IMR-90 (cell line): ENCODE measurements at places on chromosomes 13 and 19.

- no peak overlapping the region for H3K4me3 ChIP-seq
- peaks cover 25% of the 10 kb centered on the region for H3K36me3 ChIP-seq
- H3K27me3 ChIP-seq = peaks cover 4% of the 10 kb centered on the region
- H3K4me1 ChIP-seq = peaks cover 11% of the 10 kb centered on the region
- DNase-seq = no peak
These were observed 1.5 kb downstream of the ZNF543 start for GRCh38 chr19:57321751-57322150.

- DNase-seq = no peak
- H3K36me3 ChIP-seq = no peaks in the 10 kb centered on the region
- H3K4me1 ChIP-seq = no peaks in the 10 kb centered on the region; the same call in 1 of the 2 replicates
- peaks cover 22% of the 10 kb centered on the region for H3K27me3 ChIP-seq
- H3K27ac ChIP-seq = no peak overlapping the region
These were observed 223.7 kb downstream of the KCNRG start for GRCh38 chr13:50238922-50239321.

DNA sequence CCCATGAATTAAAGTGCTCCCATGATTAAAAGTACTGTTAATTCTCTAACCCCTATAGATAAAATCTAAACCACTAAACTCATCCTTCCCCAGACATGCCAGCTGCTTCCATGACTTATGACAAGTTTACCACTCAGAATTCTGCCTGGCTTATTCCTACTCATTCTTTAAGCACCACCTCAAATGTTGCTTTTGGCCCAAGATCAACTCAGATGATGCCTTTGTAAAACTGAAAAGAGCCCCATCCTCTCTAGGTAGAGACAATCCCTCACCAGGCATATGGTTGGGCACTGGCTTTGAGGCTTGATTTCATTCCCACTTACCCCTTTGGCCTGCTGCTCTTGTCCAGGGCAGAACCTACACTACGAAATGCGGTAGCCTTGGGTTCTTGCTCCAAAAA, 250.0 kb downstream of the DNAJC15 start:
- H3K27ac ChIP-seq = no peak overlapping the region
- H3K36me3 ChIP-seq = no peaks in the 10 kb centered on the region
- peaks cover 26% of the 10 kb centered on the region for H3K4me1 ChIP-seq
- no peak overlapping the region for H3K4me3 ChIP-seq

GRCh38 chr19:41554907-41555306, 21.1 kb upstream of the CEACAM21 start:
- H3K27ac ChIP-seq = no peak overlapping the region
- DNase-seq = no peak
- H3K4me1 ChIP-seq = no peaks in the 10 kb centered on the region
- H3K27me3 ChIP-seq = peaks cover 12% of the 10 kb centered on the region

DNA sequence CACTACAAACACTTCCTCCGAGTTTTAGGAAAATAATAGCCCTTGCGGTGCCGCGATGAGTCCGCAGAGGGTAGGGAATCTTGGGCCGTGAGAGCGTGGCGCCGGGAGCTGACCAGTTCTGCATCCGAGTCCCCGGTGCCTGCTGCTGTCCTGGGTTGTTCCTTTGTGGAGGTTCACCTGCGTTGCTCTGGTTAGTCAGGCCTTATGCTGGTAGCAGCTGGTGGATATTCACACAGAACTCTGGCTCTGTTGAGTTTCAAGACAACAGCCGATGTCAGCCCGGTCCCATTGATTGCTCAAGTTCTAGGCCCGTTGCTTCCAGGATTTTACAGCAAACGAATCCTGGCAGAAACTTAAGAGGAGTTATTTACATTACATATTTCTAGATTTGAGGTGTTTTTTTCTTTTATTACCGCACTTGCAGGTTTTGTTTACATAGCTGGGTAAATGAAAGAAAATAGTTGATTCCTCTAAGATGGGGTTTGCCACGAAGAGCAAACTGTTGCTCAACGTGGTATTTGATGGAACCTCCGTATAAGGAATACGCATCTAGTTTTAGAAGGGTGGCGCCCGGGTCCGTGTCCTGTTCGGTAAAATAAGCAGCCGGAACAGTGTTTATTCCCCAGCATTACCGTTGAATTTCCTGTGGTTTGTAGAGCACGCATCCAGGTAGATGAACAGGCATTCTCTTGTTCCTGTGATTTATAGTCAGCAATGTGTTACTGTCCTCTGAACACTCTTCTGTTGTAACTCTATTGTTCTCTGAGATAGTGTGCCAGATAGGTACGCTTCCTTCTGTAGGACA, 1.3 kb downstream of the CLDN10 start:
- H3K36me3 ChIP-seq = no peaks in the 10 kb centered on the region
- H3K27ac ChIP-seq = no peak overlapping the region
- no peaks in the 10 kb centered on the region for H3K4me1 ChIP-seq
- H3K27me3 ChIP-seq = peaks cover 74% of the 10 kb centered on the region
- H3K4me3 ChIP-seq = no peak overlapping the region

GRCh38 chr19:46494146-46494940, 1.3 kb downstream of the PNMA8B start:
- DNase-seq = no peak
- H3K4me3 ChIP-seq = no peak overlapping the region
- H3K4me1 ChIP-seq = no peaks in the 10 kb centered on the region
- H3K27ac ChIP-seq = no peak overlapping the region
- H3K27me3 ChIP-seq = peaks cover 41% of the 10 kb centered on the region
- no peaks in the 10 kb centered on the region for H3K36me3 ChIP-seq

- DNase-seq = peak; percentile 74
- no peaks in the 10 kb centered on the region for H3K36me3 ChIP-seq
- H3K4me1 ChIP-seq = peaks cover 28% of the 10 kb centered on the region
- peak overlapping the region; percentile 69; the same call in 1 of the 2 replicates for H3K27ac ChIP-seq
These were observed 97.0 kb upstream of the MBNL2 start for GRCh38 chr13:97124915-97125809.
